ENCODE measurements at places on chromosomes 2 and 18.

DNA sequence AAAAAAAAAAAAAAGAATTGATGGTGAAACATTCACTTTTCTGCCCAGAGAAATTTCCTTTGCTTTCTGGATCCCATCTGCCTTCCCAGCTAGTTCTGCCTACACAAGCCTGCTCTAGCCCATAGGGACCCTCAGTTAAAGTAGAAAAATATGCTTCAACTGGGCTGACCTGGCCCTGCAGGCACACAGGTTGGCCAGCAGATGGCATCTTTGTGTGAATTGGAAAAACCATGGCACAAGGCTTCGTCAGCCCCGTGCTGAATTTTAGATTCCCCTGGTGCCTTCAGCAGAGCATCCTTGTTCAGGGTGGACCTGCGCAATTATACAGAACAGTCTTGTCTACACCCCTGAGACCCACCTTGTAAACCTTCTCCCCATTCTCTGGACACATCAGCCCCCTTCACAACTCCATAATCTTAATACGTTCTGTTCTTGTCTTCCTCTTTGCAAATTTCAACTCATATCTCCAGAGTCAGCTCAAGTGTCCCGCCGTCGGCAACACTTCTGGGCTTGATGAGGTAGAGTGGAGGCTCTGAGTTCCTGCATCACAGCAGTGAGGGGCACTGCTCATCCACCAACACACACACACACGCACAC, 114.5 kb downstream of the INSIG2 start:
- DNase-seq, result no peak

DNA sequence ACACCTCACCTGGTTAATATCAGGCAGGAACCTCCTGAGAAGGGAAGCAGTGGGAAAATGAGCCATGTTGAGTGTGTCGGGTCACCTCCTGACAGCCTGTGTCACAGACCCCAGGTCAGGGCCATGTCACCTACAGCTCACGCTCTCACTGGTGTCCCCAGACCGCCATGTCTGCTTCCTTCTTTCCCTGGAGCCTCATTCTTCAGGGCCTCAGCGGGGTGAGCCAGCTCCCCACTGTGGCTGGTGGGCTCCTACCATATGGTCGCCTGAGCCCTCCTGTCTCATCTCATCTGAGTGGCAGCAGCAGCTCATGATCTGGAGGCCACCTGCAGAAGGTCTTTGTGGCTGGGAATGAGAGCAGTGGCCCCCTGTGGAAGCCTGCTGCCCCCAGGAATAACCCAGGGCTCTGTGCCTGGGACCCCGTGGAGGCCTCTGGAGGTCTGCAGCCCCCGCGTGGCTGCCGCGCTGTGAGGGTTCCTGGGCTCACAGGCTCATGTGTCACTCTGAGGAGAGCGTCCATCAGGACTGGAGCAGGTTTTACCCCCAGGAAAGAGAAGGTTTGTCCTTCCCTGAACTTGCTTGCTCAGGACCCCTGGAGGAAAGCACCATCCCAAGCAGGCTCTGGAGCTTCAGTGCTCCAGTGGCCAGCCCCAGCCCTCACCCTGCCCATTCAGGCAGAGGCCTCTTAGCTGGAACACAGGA, 56.4 kb downstream of the FAM168B start:
- DNase-seq, result no peak

DNA sequence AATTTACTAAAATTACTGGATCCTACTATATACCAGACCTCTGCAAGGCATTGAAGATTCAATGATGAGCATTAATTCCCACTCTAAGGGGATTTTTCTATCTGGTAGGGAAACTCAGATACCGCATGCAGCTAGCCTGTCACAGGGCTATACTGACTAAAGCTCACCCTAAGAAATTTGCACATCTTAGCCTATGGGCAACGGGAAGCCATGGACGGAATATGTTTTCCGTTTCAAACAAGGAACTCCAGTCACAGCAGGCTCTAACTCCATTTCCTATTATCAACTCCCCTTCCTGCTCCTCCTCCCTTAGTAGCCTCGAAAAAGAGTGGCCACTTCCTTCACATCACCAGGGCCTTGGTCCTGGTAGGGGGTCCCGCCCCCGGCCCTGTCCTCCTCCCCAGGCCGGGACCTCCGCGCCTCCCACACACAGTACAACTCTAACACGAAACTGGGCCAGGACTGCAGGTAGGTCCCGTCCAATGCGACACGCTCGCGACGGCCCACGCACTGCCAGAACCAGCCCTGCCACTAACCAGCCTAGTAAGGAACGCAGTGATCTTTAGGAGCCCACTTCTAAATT, 659 bp upstream of the COX5B start:
- DNase-seq, result no peak

DNA sequence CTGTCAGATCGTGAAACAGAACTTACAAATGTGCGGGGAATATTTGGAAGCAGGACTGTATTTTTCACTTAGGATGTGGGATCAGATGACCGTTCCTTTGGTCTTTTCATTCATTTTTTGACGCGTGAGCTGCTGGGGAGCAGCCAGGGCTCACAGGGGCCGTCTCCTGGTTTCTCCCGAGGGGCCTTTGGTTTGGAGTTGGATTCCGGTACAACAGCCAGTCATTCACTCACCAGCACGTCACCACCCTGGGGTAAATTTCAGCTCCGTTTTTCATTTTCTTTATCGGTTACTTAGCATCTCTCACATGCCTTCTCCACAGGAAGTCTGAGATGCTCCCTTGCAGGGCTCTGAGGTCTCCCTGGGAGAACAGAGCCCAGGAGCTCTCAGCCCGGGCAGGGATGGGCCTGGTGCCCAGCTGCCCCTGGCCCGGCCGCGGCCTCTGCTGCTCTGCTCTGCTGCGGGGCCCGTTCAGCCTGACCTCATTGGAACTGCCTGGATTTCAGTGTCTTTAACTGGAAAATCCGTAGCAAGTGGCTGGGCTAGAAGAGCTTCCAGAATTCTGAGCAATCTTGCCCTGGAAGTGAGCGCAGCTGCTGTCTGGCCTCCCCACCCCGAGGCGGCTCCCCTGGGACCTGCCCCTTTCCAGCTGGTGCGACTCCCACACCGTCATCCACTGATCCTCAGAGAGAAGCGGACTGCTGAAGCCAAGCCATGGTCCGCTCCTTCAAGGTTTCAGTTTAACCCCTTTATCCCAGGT, 335.6 kb downstream of the EIPR1 start:
- DNase-seq, result no peak

DNA sequence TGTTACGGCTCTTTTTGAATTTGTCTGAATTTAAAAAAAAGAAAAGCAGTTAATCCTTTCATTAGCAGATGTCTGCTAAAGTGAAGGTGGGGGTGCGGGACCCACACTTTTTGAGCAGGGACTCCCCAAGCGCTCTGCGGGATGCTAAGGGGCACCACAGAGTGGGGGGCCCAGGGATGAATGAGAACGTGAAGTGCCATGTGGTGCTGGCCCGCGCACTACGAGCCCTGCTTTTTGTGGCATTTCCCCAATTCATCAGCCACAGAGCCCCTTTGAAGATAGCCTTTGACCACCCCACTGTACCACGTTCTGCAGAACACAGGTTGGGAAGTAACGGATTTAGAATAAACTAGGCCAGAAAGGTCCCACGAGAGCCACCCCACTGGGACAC, 28.6 kb downstream of the HS1BP3 start:
- no peak for DNase-seq

- DNase-seq, result no peak
Observed at GRCh38 chr2:234003972-234004617, 46.4 kb upstream of the SPP2 start.

DNA sequence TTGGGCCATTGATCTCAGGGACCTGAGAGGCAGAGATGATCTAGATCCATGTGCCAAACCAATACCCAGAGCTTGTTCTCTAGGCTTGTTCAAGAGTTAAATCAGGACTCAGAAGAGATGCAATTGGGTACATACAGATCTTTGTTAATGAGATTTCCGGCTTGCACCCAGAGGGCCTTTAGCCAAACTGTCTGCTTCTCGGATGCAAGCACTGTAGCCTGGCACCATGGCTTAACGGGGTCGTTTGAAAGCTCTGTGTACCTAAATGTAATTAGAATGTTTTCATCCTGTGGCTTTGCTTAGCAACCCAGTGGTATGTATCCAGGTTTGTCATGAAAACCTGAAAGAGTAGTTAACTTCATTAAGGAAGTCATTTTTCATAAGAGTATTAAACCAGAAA, 94.2 kb downstream of the TPGS2 start:
- DNase-seq, result no peak

DNA sequence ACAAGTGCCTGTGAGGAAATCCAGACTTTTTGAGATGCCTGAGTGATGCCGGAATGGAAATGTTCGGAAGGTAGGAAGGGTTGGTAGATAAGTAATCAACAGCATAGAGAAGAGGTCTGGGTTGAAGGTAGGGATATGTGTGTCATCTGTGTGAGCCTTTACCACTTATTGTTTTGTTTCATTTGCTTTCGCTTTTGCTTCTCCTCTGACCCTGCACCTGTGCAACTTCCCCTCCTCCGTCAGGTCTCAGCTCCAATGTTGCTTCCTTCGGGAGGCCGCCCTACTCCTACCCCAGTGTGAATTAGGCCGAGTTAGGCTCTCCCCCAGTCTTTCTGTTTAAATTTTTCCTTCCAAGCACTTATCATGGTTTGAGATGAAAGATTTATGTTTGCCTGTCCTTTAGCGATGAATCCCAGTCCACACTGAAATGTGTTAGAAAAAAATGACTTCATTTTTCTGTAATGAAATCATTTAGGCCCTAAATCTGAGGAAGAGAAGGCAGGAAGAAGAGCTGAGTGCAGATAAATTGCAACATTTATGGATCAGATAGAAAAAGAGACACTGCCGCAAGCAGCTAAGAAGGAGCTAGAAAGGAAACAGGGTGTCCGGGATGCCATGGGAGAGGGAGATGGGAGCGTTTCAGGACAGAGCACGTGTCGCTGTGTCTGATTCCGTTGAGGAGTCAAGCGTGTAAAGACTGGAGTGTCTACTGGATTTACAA, 139.6 kb upstream of the PELI1 start:
- DNase-seq, result no peak

All from stimulated activated CD8-positive, alpha-beta memory T cell treated with anti-CD3 and anti-CD28 coated beads, Interleukin-15, amount 100 ng/mL, for 24 hours (primary cell).